Activated CD4-positive, alpha-beta memory T cell treated with anti-CD3 and anti-CD28 coated beads, Interleukin-2, amount 10 ng/mL, durations not matched to agents 7 days and 5 days (primary cell): ENCODE measurements at places on chromosomes 2 and 18. TPM values are rescaled to one million over a fixed set of nuclear protein-coding genes. Genes with fewer than 3 reads are reported as not detected.

GRCh38 chr2:102340778-102341177 lies 14.8 kb upstream of the IL18R1 start:
- H3K27ac ChIP-seq: no peak overlapping the region
- no peaks in the 10 kb centered on the region for H3K36me3 ChIP-seq
- H3K27me3 ChIP-seq: peaks cover 2% of the 10 kb centered on the region
- peaks cover 11% of the 10 kb centered on the region for H3K4me1 ChIP-seq

DNA sequence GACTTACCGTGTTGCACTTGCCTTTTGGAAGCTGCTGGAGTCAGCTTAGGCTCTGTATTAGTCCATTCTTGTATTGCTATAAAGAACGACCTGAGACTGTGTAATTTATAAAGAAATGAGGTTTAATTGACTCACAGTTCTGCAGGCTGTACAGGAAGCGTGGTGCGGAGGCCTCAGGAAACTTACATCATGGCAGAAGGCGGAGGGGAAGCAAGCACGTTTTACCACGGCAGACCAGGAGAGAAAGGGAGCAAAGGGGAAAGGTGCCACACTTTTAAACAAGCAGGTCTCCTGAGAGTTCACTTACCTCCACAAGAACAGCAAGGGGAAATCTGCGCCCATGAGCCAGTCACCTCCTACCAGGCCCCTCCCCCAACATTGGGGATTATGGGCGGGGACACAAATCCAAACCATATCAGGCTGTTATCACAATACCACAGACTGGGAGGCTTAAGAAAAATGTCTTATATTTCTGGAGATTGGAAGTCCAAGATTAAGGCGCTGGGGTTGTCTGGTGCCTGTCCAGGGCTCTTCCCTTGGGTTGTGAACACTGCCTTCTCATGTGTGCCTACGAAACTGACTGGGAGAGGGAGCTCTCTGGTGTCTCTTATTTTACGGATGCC lies 3.6 kb upstream of the D2HGDH start:
- H3K4me3 ChIP-seq: no peak overlapping the region
- H3K27me3 ChIP-seq: no peaks in the 10 kb centered on the region
- DNase-seq: peak; percentile 25
- H3K27ac ChIP-seq: peak overlapping the region; percentile 5
- H3K36me3 ChIP-seq: peaks cover under 1% of the 10 kb centered on the region

Gene C2orf15
- 0.18 TPM for total RNA-seq

DNA sequence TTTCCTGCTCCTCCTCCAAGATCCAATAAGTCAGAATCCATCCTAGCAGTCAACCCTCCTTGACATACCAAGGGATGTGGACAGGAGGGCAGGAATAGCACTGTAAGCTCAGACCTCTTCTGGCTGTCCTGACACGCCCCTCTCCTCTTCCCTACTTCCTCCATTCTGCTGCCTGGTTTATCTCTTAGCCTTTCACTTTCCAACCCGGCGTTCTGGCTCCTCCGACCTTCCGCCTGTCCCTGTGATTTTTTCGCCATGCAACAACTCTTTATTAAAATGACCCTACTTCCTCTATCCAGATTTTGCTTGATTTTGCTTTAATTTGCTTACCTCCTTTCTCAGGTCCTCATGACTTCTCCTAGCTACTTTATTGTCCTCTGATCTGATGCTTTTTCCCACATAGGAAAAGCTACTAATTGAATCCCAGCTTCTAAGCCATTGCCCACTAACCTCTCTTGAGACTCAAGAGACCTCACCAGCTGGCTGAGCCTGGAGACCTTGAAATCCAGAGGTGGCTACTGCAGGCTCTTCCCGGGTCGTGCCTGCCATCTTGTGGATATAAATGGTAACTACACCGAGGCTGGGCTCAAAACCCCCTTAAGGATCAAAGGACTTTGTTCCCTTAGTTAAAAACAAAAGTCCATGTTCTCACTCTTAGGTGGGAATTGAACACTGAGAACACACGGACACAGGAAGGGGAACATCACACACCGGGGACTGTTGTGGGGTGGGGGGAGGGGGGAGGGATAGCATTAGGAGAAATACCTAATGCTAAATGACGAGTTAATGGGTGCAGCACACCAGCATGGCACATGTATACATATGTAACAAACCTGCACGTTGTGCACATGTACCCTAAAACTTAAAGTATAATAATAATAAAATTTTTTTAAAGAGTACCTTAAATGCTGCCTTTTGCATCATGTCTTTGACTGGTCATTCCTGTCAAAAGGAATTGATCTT lies 139.4 kb downstream of the AKAIN1 start:
- H3K4me1 ChIP-seq: peaks cover 17% of the 10 kb centered on the region
- no peak overlapping the region for H3K4me3 ChIP-seq
- H3K36me3 ChIP-seq: no peaks in the 10 kb centered on the region
- H3K27me3 ChIP-seq: peaks cover 3% of the 10 kb centered on the region

- no peak overlapping the region for H3K4me3 ChIP-seq
- H3K4me1 ChIP-seq: peaks cover 72% of the 10 kb centered on the region
- no peak for DNase-seq
These were observed 45.3 kb upstream of the STAT1 start for GRCh38 chr2:191059308-191059707.
